ENCODE measurements at places on chromosomes 4 and X. TPM values are rescaled to one million over a fixed set of nuclear protein-coding genes. Genes with fewer than 3 reads are reported as not detected.

Gene FAM184B
- total RNA-seq: not detected

Gene TMSB15C
- total RNA-seq: 2.5 TPM

Gene PRDM5
- not detected for total RNA-seq

Gene AKAP14
- not detected for total RNA-seq

Gene CYBB
- total RNA-seq: 11.3 TPM

Gene MAGEA10
- total RNA-seq: not detected

Gene RHOH
- 195 TPM for total RNA-seq

DNA sequence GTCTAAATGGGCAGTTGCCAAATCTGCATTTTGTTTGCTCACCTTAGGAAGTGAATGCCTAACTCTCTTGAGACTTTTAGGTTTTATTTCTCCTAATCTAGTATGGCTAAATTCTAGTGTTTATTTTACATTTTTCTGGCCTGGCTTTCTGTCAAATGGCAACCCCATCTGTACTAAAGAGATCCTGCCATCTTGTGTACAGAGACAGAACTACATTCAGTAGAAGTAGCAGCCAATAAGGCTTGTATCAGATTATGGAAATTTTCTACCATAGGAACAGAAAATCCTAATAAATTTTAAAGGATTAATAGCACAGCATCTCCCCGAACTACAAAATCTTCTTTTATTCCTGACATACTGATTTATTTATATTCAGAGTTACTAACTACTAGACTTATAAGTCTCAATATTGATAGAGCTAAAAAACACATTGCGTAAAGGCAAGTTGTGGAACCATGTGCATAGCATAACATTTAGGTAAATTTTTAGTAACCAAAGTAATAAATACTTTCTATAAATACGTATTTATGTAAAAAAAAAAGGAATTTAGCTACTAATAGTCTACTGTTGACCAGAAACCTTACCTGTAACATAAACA, 45.5 kb downstream of the TMEM144 start:
- no peaks in the 10 kb centered on the region for H3K27me3 ChIP-seq
- H3K4me1 ChIP-seq: no peaks in the 10 kb centered on the region
- no peak overlapping the region for H3K4me3 ChIP-seq
- no peak overlapping the region for H3K27ac ChIP-seq
- no peaks in the 10 kb centered on the region for H3K36me3 ChIP-seq

- H3K36me3 ChIP-seq: no peaks in the 10 kb centered on the region
- DNase-seq: peak; percentile 42
- H3K4me1 ChIP-seq: no peaks in the 10 kb centered on the region
- H3K27me3 ChIP-seq: no peaks in the 10 kb centered on the region
- no peak overlapping the region for H3K4me3 ChIP-seq
- H3K27ac ChIP-seq: no peak overlapping the region
Measured at GRCh38 chrX:138745196-138745595, 33.7 kb upstream of the FGF13 start.

- H3K4me1 ChIP-seq: no peaks in the 10 kb centered on the region
- H3K27ac ChIP-seq: no peak overlapping the region
Measured at GRCh38 chr4:108303488-108304177, 134.9 kb upstream of the LEF1 start.

- H3K4me3 ChIP-seq: no peak overlapping the region
- DNase-seq: no peak
- H3K4me1 ChIP-seq: peaks cover 18% of the 10 kb centered on the region
- no peak overlapping the region for H3K27ac ChIP-seq
Measured at GRCh38 chr4:54843946-54844345, 186.2 kb downstream of the KIT start.

- H3K27ac ChIP-seq: peak overlapping the region; percentile 90
- peak; percentile 85 for DNase-seq
- peak overlapping the region; percentile 91 for H3K4me3 ChIP-seq
- peaks cover 45% of the 10 kb centered on the region for H3K36me3 ChIP-seq
- peaks cover 74% of the 10 kb centered on the region for H3K4me1 ChIP-seq
Measured at GRCh38 chrX:48917139-48918001, 1.5 kb downstream of the PIM2 start.

GRCh38 chr4:156290811-156291210, 337.1 kb upstream of the CTSO start:
- no peaks in the 10 kb centered on the region for H3K4me1 ChIP-seq
- no peaks in the 10 kb centered on the region for H3K36me3 ChIP-seq
- H3K4me3 ChIP-seq: no peak overlapping the region
- H3K27ac ChIP-seq: no peak overlapping the region
- DNase-seq: no peak

- H3K36me3 ChIP-seq: no peaks in the 10 kb centered on the region
- no peak overlapping the region for H3K27ac ChIP-seq
- H3K4me3 ChIP-seq: no peak overlapping the region
- DNase-seq: no peak
- H3K27me3 ChIP-seq: no peaks in the 10 kb centered on the region
Measured at GRCh38 chrX:17082831-17083230, 136.4 kb downstream of the REPS2 start.

DNA sequence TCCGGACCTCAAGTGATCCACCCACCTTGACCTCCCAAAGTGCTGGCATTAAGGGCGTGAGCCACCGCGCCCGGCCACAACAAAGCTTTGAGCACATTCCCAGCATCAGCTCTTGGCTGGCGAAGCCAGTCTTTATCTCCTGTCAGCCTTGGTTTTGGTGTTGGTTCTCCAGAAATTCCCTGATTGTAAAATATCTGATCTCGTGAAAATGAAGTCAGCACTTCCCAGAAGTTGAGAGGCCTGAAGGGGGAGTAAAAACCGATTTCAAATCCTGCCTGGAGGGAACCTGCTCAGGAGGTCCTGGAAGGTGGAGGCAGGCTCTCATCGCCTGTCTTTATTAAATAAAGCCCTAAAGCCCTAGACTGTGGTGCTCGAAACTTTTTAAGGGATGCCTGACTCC, 33.6 kb downstream of the PTTG2 start:
- H3K27me3 ChIP-seq: no peaks in the 10 kb centered on the region
- H3K4me1 ChIP-seq: peaks cover 15% of the 10 kb centered on the region
- H3K36me3 ChIP-seq: peaks cover 3% of the 10 kb centered on the region
- H3K27ac ChIP-seq: no peak overlapping the region
- H3K4me3 ChIP-seq: no peak overlapping the region

DNA sequence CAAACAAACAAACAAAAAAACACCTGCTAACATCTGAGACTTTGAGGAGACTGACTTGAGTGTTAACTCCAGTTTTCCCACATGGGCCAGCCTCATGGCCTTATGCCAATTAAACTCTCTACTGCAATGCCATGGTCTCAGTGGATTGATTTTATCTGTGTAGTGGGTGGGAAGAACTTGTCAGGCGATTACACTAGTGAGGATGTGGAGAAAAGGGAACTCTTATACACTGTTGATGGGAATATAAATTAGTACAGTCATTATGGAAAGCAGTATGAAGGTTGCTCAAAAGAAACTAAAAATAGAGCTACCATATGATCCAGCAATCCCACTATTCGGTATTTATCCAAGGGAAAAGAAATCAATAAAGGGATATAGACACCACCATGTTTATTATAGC, 12.8 kb upstream of the XIAP start:
- no peak overlapping the region for H3K4me3 ChIP-seq
- H3K27ac ChIP-seq: no peak overlapping the region
- no peaks in the 10 kb centered on the region for H3K27me3 ChIP-seq
- H3K4me1 ChIP-seq: no peaks in the 10 kb centered on the region
- H3K36me3 ChIP-seq: no peaks in the 10 kb centered on the region

DNA sequence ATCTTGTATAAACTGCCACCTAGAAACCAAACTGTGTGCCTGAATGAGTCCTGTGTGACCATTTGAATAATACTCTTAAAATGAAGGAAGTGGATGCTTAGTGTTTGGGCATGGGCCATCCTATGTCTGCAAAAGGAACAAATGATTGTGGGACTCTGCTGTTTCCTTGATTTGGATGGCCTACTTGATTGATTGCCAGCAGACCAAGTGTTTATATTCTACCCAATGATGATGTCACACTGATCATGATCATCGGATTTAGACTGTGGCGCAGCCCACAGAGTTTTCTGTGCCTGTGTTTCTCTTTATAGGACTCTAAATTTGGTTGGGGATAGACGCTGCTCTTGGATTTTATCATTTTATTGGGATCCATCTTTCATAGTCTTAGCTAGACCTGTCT, 4.4 kb downstream of the SEPTIN11 start:
- no peak overlapping the region for H3K27ac ChIP-seq
- no peak overlapping the region for H3K4me3 ChIP-seq
- no peak for DNase-seq
- no peaks in the 10 kb centered on the region for H3K27me3 ChIP-seq
- H3K36me3 ChIP-seq: no peaks in the 10 kb centered on the region

GRCh38 chrX:44012484-44013096, 39.4 kb upstream of the NDP start:
- peaks cover 6% of the 10 kb centered on the region for H3K4me1 ChIP-seq
- H3K36me3 ChIP-seq: no peaks in the 10 kb centered on the region
- no peak overlapping the region for H3K27ac ChIP-seq
- H3K27me3 ChIP-seq: peaks cover 2% of the 10 kb centered on the region
- H3K4me3 ChIP-seq: no peak overlapping the region
- peak; percentile 48 for DNase-seq

DNA sequence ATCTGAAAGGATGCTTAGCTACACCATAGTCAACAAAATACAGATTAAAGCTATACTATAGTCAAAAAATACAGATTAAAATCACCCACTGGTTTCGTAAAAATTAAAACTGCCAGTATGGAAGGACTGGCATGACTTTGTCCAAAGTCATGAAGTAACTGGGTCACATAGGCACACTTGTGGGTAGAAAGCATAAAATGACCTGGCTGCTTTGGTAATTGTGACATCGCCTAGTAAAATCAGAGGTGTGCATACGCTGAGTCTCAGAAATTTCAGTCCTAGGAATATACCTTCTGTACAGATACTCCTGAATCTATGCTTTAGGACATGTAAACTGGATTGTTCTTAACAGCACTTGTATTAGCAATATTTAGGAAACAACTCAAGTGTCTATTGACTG, 28.1 kb downstream of the CLNK start:
- H3K36me3 ChIP-seq: no peaks in the 10 kb centered on the region
- H3K4me3 ChIP-seq: no peak overlapping the region
- H3K4me1 ChIP-seq: no peaks in the 10 kb centered on the region
- DNase-seq: no peak

DNA sequence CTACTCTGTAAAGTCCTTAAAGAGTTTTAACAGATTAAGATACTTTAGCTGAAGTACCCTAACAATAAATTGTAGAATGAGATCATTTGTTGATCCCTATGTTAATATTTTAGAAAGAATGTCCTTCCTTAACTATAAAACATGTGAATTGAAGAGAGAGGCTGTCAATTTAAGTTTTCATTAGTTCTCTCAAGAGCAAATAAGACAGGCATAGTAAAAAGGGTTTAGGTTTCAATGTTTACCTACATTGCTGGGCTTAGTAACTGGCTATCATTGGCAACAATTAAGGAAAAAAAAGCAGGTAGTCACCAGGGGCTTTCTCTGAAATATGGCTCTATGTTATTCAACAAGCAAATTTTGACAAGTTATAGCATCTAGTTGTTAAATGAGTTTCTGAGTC, 91.5 kb downstream of the ATRX start:
- H3K4me1 ChIP-seq: no peaks in the 10 kb centered on the region
- peaks cover 14% of the 10 kb centered on the region for H3K36me3 ChIP-seq
- no peak for DNase-seq
- no peaks in the 10 kb centered on the region for H3K27me3 ChIP-seq
- H3K27ac ChIP-seq: no peak overlapping the region

DNA sequence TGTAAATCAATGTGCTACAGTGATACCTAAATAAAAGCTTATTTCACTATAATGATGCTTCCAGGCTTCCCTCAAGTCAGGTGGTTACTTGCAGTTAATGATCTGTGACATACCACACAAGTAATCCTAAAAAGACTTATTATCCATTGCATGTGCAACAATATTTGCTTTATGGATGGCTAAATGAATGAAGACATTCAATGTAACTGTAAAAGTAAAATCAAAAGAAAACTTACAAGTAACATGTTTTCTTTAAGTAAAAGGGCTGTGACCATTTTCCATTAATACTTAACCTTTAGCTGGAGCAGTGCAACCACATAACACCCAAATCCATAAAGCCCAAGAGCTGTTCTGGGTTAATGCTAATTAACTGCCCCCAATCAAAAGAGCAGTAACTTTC, 42.6 kb downstream of the RAB28 start:
- H3K4me1 ChIP-seq: no peaks in the 10 kb centered on the region
- DNase-seq: no peak
- H3K27me3 ChIP-seq: no peaks in the 10 kb centered on the region

- peaks cover 10% of the 10 kb centered on the region for H3K4me1 ChIP-seq
- no peak overlapping the region for H3K27ac ChIP-seq
- no peak for DNase-seq
Measured at GRCh38 chrX:71496476-71496875, 36.4 kb upstream of the OGT start.

- no peaks in the 10 kb centered on the region for H3K36me3 ChIP-seq
- no peak overlapping the region for H3K4me3 ChIP-seq
- H3K27ac ChIP-seq: no peak overlapping the region
- no peaks in the 10 kb centered on the region for H3K4me1 ChIP-seq
Measured at GRCh38 chrX:9196961-9197640, 163.2 kb upstream of the FAM9B start.

DNA sequence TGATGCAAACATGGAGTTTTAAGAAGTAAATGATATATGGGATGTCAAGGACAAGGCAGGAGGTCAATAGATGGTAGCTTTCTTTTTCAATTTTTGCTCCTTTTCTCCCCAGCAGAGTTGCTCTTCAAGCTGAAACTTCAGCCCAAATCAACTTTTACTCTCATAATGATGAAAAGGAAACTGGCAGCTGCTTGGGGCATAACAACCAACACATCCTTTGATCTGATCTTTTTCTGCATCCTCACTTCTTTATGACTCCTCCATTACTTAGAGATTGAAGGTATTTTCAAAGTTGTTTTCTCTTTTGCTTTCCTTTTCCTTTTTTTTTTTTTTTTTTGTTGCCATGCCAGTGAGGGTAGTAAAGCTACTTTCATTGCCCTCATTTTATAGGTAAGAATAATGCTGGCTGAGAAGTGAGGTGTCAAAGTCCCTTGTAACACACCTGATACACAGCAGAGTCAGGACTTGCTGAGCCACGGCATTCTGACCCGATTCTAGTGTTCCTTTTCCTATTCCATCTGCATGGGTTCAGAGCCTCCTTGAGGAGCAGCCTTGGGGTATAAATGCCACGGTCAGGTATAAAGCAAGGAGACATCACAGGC, 26.9 kb downstream of the SLC2A9 start:
- no peaks in the 10 kb centered on the region for H3K36me3 ChIP-seq
- H3K27me3 ChIP-seq: no peaks in the 10 kb centered on the region
- no peak overlapping the region for H3K4me3 ChIP-seq
- no peaks in the 10 kb centered on the region for H3K4me1 ChIP-seq

- H3K27ac ChIP-seq: no peak overlapping the region
- H3K4me1 ChIP-seq: no peaks in the 10 kb centered on the region
- DNase-seq: no peak
- H3K36me3 ChIP-seq: no peaks in the 10 kb centered on the region
- H3K4me3 ChIP-seq: no peak overlapping the region
- H3K27me3 ChIP-seq: no peaks in the 10 kb centered on the region
Measured at GRCh38 chr4:53185869-53186585, 179.8 kb downstream of the SCFD2 start.

DNA sequence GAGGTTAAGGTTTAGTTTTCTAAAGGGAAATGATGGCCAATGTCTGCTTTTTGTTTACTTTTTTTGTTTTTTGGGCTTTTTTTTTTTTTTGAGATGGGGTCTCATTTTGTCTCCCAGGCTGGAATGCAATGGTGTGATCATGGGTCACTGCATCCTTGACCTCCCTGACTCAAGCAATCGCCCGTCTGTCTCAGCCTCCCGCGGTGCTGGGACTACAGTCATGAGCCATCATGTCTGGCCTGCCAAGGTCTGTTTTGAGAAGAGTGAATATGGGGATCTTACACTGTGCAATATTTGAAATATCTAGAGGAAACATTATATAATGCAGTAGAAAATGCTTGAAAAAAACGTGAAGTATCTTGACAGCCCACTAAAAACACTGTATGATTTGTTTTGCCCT, 162.5 kb downstream of the GASK1B start:
- no peak overlapping the region for H3K4me3 ChIP-seq
- H3K27ac ChIP-seq: no peak overlapping the region
- DNase-seq: no peak
- H3K36me3 ChIP-seq: no peaks in the 10 kb centered on the region
